ENCODE measurements at places on chromosomes 16 and 17. TPM values are rescaled to one million over a fixed set of nuclear protein-coding genes. Genes with fewer than 3 reads are reported as not detected.
A peak's percentile ranks its signal among the peaks of the same experiment; 100 is the strongest.

Gene TMC8
- total RNA-seq, result 0.28 TPM

Gene CORO7
- 49.7 TPM for total RNA-seq

Gene NACA2
- not detected for total RNA-seq

Gene NKIRAS2
- total RNA-seq, result 81.6 TPM

Gene PROCA1
- 5.4 TPM for total RNA-seq

Gene CTRL
- total RNA-seq, result 0.99 TPM

Gene CDH15
- total RNA-seq, result 186 TPM

Gene SLX1B
- total RNA-seq, result 8.5 TPM

Gene CRYBA1
- not detected for total RNA-seq

Gene DGKE
- 12.2 TPM for total RNA-seq

DNA sequence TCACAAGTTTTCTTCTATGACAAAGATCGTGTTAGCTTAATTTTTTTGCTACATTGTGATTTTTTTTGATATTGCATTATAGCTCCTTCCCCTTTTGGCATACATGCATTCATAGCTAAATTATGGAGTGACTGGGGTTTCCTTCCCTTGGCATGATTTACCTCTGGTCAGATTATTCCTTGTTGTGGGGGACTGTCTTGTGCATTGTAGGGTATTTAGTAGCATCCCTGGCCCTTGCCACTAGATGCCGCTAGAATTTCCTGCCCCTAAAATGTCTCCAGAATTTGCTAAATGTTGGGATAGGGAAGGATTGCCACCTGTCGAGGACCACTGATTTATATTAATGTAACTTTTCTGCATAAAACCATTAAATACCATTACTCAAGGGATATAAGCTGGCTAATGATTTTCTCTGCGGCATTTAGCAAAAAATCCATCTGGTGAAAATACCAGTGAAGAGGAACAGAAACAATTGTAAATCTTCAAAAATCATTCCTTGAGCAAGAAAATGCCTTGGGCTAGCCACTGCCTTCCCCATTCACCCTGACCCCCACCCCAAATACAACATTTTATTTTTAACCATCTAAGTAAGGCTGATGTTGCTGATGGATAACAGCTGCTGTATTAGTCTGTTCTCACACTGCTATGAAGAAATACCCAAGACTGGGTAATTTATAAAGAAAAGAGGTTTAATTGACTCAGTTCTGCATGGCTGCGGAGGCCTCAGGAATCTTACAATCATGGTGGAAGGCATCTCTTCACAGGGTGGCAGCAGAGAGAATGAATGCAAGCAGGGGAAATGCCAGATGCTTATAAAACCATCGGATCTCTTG lies 195.2 kb downstream of the MAP2K6 start:
- peak; percentile 11 for DNase-seq
- H3K36me3 ChIP-seq, result no peaks in the 10 kb centered on the region
- H3K4me3 ChIP-seq, result no peak overlapping the region
- H3K4me1 ChIP-seq, result peaks cover 24% of the 10 kb centered on the region

DNA sequence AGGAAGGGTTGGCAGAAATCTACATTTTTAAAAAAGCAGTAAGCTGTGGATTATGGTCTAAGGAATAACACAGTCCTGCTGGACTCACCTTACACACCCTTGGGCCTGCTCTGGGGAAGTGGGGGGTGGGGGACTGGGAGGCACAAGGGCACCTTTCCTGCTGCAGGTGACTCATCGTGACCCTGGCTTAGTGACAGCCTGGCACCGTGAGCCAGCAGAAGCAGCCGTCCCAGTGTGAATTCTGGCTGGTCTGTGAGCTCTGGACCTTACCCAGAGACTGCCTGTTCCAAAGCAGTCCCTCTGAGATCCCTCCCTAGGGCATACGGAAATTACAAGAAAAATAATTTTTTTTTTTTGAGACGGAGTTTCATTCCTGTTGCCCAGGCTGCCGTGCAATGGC lies 4.2 kb upstream of the CRK start:
- no peak overlapping the region for H3K27ac ChIP-seq
- no peaks in the 10 kb centered on the region for H3K27me3 ChIP-seq
- no peaks in the 10 kb centered on the region for H3K36me3 ChIP-seq
- no peaks in the 10 kb centered on the region for H3K4me1 ChIP-seq
- H3K4me3 ChIP-seq, result no peak overlapping the region

- H3K36me3 ChIP-seq, result no peaks in the 10 kb centered on the region
- H3K27ac ChIP-seq, result no peak overlapping the region
Observed at GRCh38 chr17:4902540-4902939, 358 bp downstream of the CHRNE start.

- no peaks in the 10 kb centered on the region for H3K27me3 ChIP-seq
- H3K27ac ChIP-seq, result peak within 1 kb of the TSS; percentile 95
- H3K4me1 ChIP-seq, result peaks cover 12% of the 10 kb centered on the region
- peak; percentile 85 for DNase-seq
- H3K36me3 ChIP-seq, result peaks cover 7% of the 10 kb centered on the region
Observed at GRCh38 chr16:3020247-3020603, at the start of gene TNFRSF12A. TNFRSF12A (plus strand) TSS chr16:3020368; CDS start chr16:3020398, 30 bp downstream.

GRCh38 chr17:44927696-44928095 lies 12.4 kb upstream of the GFAP start:
- H3K36me3 ChIP-seq, result peaks cover 63% of the 10 kb centered on the region
- no peak overlapping the region for H3K4me3 ChIP-seq
- no peaks in the 10 kb centered on the region for H3K27me3 ChIP-seq
- H3K27ac ChIP-seq, result no peak overlapping the region
- no peak for DNase-seq
- peaks cover 12% of the 10 kb centered on the region for H3K4me1 ChIP-seq

GRCh38 chr17:13885550-13885949 lies 183.8 kb upstream of the COX10 start:
- H3K36me3 ChIP-seq, result no peaks in the 10 kb centered on the region
- H3K27ac ChIP-seq, result no peak overlapping the region
- H3K4me1 ChIP-seq, result no peaks in the 10 kb centered on the region
- DNase-seq, result no peak

DNA sequence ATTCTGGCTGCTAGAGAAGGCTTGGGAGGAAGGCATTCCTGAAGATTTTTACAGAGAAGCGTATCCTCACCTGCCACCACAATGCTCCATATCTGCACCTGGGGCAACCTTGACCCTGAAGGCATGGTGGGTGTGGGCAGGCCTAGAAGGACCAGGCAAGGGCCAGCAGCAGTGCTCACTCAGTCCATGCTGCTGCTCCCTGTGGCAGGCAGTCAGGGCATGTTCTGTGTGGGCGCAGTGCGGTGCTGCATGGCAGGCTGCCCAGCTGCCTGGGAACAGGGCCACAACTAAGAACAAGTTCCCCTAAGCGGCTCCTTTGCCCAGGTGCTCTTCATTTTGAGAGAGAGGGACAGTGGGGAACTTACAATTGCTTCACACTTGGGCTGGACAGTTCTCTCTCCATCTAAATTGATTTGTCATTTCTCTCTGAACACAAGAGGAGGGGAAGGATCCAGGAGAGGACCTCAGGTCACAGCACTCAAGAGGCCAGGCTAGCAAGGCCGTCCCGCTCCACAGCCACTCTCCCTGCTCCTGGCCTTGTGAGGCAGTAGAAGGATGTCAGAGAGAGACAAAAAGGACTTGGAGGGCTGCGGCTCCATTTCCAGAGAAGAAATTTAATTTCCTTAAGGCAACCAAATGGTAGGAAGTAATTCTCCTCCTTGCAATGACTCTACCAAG lies 158.8 kb downstream of the AATF start:
- H3K27ac ChIP-seq, result no peak overlapping the region
- DNase-seq, result no peak
- no peaks in the 10 kb centered on the region for H3K4me1 ChIP-seq
- peaks cover 50% of the 10 kb centered on the region for H3K36me3 ChIP-seq
- no peak overlapping the region for H3K4me3 ChIP-seq
- H3K27me3 ChIP-seq, result no peaks in the 10 kb centered on the region

DNA sequence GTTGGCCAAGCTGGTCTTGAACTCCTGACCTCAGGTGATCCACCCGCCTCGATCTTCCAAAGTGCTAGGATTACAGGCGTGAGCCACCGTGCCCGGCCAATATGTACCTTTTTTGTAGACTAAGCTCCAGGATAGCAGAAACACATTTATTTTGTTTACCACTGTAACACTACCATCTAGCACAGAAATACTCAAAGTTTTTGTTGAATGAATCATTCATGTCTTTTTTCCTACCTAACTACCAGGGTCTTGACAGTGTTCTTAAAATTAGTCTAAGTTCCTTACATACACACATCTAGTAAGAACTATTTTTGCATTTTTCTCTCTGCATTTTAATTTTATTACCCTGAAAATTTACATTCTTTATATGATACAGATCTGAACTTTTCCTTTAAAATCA lies 44.4 kb downstream of the AKAP10 start:
- peaks cover 96% of the 10 kb centered on the region for H3K36me3 ChIP-seq
- H3K4me3 ChIP-seq, result no peak overlapping the region
- DNase-seq, result no peak
- H3K4me1 ChIP-seq, result no peaks in the 10 kb centered on the region

DNA sequence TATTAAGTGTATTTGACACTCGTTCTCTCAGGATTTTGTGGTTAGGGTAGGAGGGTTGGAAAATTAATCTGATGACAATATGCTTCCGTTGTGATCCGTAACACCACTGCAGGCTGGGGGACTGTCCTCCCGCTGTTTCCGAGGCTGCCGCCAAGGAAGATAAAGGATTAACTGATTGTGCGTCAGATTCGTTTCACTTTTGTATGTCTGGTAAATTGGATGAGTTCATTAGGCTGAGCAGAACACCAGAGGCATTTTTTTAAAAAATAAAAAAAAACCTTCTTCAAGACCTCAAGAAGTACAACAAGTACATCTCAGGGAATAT lies 486.7 kb upstream of the SALL1 start:
- H3K4me3 ChIP-seq, result no peak overlapping the region
- no peaks in the 10 kb centered on the region for H3K36me3 ChIP-seq
- H3K4me1 ChIP-seq, result no peaks in the 10 kb centered on the region
- H3K27me3 ChIP-seq, result no peaks in the 10 kb centered on the region
- no peak for DNase-seq

GRCh38 chr16:67965668-67966548 lies 2.5 kb downstream of the SLC12A4 start:
- H3K4me3 ChIP-seq, result peak overlapping the region; percentile 82
- peaks cover 17% of the 10 kb centered on the region for H3K4me1 ChIP-seq
- DNase-seq, result peak; percentile 75
- H3K27ac ChIP-seq, result peak overlapping the region; percentile 78
- peaks cover 1% of the 10 kb centered on the region for H3K36me3 ChIP-seq

- no peak overlapping the region for H3K4me3 ChIP-seq
- no peaks in the 10 kb centered on the region for H3K4me1 ChIP-seq
- no peak for DNase-seq
- no peaks in the 10 kb centered on the region for H3K27me3 ChIP-seq
- H3K27ac ChIP-seq, result no peak overlapping the region
- peaks cover 42% of the 10 kb centered on the region for H3K36me3 ChIP-seq
Observed at GRCh38 chr16:31876951-31877828, 3.6 kb downstream of the ZNF267 start.

DNA sequence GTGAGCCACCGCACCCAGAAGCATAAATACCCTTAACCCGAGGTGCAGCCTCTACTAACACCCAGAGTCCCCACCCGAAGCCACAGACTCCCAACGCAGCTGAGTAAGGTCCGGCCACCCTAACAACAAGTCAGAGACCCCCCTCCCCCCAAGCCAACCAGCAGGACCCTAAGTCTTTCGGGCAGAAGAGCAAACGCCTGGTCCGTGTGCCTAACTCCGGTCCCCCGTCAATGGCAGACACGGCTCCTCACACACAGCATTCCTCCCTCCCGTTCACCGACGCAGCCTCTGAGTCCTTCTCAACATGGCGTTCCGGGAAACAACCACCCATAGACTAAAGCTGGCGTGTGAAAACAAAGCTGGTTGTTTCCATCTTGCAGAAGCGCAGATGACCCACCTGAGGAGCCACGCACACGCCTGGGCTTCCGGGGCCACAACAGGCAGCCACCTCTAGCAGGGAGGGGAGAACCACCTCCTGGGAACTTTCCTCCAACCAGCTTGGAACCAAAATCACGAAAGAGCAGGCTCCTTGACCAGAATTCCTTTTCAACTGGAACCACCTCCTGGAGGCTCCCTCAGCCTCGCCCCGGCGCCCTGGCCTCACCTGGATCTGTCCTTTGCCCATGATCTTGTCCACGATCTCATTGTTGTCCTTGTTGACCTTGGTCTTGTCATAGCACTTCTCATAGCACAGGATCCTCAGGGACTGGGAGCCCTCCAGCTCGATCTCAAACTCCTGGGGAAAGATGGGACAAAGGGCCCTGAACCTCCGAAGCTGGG lies 52.7 kb downstream of the TIMM22 start:
- H3K27me3 ChIP-seq, result no peaks in the 10 kb centered on the region
- no peak overlapping the region for H3K4me3 ChIP-seq
- H3K4me1 ChIP-seq, result no peaks in the 10 kb centered on the region
- no peak overlapping the region for H3K27ac ChIP-seq

DNA sequence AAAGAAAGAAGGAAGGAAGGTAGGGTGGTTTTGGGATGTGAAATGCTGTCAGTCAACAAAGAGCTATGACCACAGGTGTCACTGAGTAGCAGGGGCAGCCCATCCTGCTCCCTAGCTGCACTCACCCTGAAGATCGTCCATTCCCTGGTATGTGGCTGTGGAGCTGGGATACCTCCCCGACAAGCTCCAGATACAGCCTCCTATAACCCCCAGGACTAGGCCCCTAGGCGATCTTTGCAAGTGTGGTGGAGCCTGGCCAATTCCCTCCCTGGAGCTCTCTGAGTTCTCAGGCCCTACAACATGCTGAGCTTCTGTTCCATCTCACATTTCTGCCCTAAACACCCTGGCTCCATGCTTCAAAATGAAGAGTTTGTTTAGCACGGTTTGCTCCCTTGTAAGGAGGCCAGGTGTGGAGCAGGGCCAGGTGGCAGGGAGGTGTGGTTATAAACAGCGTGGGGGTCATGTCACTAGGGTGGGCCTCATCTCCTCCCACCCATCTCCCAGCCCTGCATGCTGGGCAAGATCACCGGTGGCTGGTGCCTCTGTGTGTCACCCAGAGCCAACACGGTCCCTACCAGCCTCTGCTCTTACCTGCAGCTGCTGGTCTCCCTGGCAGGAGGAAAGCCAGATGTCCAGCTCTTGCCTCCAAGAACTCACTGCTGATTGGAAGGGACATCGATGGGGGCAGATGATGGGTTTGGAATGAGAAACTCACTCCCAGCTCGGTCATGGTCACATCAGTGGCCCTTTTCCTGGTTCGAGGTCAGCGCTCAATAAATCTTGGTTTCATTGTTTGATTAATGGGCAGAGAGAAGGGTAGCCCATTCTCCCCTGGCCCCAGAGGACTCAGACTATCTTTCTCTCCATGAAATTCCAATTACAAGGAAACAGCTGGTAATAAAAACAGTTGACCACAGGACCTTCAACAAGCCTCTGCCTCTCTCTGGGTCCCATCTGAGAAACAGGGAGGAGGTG lies 511.0 kb upstream of the CDH5 start:
- H3K4me3 ChIP-seq, result no peak overlapping the region
- peak; percentile 91 for DNase-seq

GRCh38 chr16:73615071-73615940 lies 567.4 kb upstream of the ZFHX3 start:
- peaks cover 19% of the 10 kb centered on the region for H3K4me1 ChIP-seq
- peak overlapping the region; percentile 41 for H3K4me3 ChIP-seq
- no peaks in the 10 kb centered on the region for H3K36me3 ChIP-seq
- H3K27ac ChIP-seq, result peak overlapping the region; percentile 82
- DNase-seq, result peak; percentile 62
